SJCRH30 (cell line): ENCODE measurements at places on chromosomes 7 and 10. TPM values are rescaled to one million over a fixed set of nuclear protein-coding genes. Genes with fewer than 3 reads are reported as not detected.

The PTPRE gene
- 5.2 and 5.3 TPM in 2 replicates for total RNA-seq

The CDHR3 gene
- 0.91 and 1.5 TPM in 2 replicates for total RNA-seq

The KLF14 gene
- 1.2 and 1.6 TPM in 2 replicates for total RNA-seq

The HGF gene
- total RNA-seq, result 0.16 TPM in 1 of 2 replicates, not detected in the other

The C10orf105 gene
- not detected in 2 replicates for total RNA-seq

- H3K4me3 ChIP-seq, result peak overlapping the region; percentile 81
- no peaks in the 10 kb centered on the region for H3K4me1 ChIP-seq
- no peaks in the 10 kb centered on the region for H3K27me3 ChIP-seq
- H3K36me3 ChIP-seq, result peaks cover 14% of the 10 kb centered on the region
- DNase-seq, result peak; percentile 13
Measured at GRCh38 chr7:92837000-92837749, 802 bp upstream of the CDK6 start.

- H3K4me3 ChIP-seq, result no peak overlapping the region
- H3K27ac ChIP-seq, result no peak overlapping the region
- no peaks in the 10 kb centered on the region for H3K36me3 ChIP-seq
Measured at GRCh38 chr10:54681136-54681535, 119.9 kb downstream of the PCDH15 start.

DNA sequence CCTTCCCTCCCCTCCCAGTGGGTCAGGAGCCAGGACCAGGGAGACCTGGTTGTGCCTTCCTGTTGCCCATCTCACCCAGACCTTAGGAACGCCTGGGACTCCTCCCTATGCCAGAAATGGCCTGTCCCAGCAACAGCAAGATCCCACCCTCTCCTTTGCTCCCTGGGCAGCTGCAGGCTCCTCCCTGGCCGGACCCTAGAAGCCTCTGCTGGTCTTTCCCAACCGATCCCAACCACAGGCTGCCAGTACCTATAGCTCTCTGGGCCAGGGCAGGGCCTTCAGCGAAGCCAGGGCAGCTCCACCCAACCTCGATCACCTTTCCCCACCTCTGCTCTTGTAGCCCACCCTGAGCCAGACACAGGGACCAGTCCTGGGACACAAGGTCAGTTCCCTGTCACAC is 21.9 kb downstream of the LDB3 start:
- no peaks in the 10 kb centered on the region for H3K36me3 ChIP-seq
- H3K4me3 ChIP-seq, result no peak overlapping the region
- peaks cover 10% of the 10 kb centered on the region for H3K4me1 ChIP-seq
- H3K27me3 ChIP-seq, result no peaks in the 10 kb centered on the region
- DNase-seq, result no peak

DNA sequence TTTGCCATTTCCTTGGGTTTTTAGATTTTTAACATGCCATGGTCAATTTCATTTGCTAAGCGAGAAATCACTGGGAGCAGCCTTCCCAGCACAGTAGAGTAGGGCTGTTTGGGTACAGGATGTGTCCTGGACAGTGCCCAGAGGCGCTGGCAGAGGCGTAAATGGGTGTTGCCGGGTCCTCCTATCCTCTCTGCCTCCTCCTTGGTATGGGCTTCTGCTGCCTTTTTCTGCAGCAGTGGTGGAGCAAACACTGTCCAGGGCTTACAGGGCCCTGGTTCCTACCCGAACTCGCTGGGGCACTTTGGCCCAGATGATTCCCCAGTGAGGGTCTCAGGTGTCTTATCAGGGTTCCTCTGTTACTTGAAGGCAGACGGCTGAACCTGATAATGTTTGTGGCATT is 298.3 kb downstream of the RPS24 start:
- no peak overlapping the region for H3K27ac ChIP-seq
- no peak for DNase-seq
- no peaks in the 10 kb centered on the region for H3K27me3 ChIP-seq
- no peaks in the 10 kb centered on the region for H3K36me3 ChIP-seq

DNA sequence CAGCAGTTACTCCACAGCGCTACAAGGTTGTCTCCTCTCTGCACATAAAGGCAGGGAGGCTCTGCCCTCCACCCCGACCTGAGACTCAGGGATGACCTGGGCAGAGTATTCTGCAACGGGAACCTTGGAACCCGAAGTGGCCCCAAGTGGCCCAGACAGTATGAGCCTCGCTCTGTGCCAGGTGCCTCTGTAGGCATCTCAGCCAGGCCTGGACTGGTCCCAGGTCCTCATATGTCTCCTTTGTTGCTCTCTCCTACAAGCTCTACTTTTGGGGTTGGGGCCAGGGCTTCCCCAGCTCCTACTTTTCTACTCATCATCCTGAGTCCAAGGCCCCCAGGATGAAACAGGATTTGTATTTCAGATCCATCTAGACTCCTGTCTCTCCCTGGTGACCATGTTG is 241.5 kb upstream of the PRSS1 start:
- H3K4me3 ChIP-seq, result no peak overlapping the region
- H3K36me3 ChIP-seq, result no peaks in the 10 kb centered on the region
- H3K27ac ChIP-seq, result no peak overlapping the region

- no peak overlapping the region for H3K4me3 ChIP-seq
- peaks cover 7% of the 10 kb centered on the region; the same call in 1 of the 2 replicates for H3K36me3 ChIP-seq
- H3K27me3 ChIP-seq, result no peaks in the 10 kb centered on the region
- H3K27ac ChIP-seq, result peak overlapping the region; percentile 83
Measured at GRCh38 chr7:24821754-24822054, 64.4 kb upstream of the GSDME start.

- no peaks in the 10 kb centered on the region; the same call in none of the 2 replicates for H3K36me3 ChIP-seq
- H3K27me3 ChIP-seq, result no peaks in the 10 kb centered on the region
- H3K4me3 ChIP-seq, result no peak overlapping the region
- H3K4me1 ChIP-seq, result no peaks in the 10 kb centered on the region
Measured at GRCh38 chr7:81960026-81960425, 190.2 kb upstream of the HGF start.

- no peak overlapping the region for H3K27ac ChIP-seq
- no peaks in the 10 kb centered on the region for H3K27me3 ChIP-seq
- no peak for DNase-seq
- H3K36me3 ChIP-seq, result no peaks in the 10 kb centered on the region
Measured at GRCh38 chr10:77029777-77030717, 607.6 kb downstream of the KCNMA1 start.
